ENCODE measurements at places on chromosomes 12 and 14.

DNA sequence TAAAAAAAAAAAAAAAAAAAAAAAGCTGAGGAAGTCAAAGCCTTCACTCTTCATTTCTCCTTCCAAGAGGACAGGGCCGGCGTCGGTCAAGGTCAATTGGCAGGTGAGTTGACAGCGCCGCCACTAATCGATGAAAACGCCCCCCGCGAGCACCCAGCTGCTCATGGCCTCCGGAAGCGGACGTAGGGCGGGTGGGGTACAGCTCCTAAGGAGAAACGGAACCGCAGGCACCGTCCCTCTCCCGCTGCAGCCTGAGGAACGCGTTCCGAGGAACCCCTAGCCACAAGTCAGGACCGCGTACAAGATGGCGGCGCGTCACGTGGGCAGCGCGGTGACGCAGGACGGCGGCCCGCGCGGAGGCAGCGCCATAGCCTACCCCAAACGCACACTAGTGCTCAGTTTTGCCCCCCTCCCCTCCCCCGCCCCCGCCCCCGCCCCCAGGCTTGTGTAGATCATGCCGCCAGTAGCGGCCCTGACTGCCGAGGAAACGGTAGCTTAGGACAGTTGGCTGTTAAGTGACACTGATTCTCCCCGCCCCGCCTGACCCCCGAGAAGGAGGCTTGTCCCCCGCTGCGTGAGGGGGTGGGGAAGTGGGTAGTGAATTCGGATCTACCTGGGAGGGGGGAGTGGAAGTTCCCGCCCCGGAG lies at the start of gene ATF1:
Gene ATF1 (plus strand): TSS at position 463 of the 647 bp plus-strand sequence. CDS start 16,045 bp downstream, outside the sequence.
- peak; percentile 95 for DNase-seq

DNA sequence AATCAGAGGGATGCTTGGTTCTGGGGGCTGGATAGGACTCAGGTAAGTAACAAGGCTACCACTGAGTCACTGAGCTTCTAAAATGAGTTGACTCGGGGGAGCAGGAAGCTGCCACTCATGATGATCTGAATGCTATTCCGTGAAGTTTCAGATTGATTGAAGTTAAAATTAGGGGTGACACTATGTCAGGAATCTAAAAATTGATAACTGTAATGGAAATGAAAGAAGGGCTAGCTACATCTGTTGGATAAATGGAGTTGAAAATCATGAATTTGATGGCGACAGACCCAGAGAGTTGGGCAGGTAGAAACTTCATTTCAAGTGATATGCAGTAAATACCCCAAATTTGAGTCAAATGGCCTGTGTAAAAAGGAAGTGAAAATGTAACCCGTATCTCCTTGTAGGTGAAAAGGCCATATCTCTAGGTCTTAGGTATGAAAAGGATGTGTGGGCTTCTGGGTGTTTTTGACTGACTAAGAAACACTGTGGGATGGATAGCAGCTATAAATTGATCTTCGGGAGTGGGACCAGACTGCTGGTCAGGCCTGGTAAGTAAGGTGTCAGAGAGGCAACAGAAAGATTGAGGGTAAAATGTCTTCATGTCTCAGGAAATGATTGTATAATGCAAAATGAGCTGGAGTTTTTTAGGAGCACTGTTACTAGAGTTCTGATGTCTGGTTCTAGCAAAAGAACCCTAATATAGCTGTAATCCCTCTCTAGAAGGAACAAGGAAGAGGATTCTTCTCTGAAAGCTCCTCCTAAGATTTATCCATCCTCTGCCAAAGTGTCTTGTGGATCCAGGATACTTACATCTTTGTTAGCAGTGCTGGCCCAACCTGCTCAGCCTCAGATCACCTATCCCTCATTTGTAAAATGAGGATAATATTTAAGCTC lies 57.3 kb downstream of the DAD1 start:
- no peak for DNase-seq

GRCh38 chr12:127126260-127126628 lies 1140.7 kb upstream of the TMEM132C start:
- no peak for DNase-seq

- no peak for DNase-seq
Observed at GRCh38 chr14:52443506-52443905, 108.8 kb downstream of the TXNDC16 start.

DNA sequence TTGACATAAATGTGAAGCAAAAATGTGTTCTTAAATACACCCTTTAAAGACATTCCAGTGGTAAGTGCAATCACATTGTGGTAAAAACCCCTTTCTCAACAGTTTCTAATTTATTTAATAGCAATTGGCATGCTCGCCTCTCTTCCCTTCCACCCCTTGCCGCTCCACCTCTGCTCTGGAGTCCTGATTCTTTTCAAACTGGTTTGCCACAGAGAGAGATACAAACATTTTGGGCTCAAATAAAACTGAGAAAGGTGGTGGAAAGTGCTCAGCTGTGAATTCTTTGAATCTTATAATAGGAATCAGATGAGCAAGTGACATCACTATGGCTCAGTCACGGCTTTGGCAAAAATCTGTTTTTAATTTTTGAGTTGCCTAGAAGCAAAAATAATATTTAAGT lies 993.9 kb downstream of the GALC start:
- peak; percentile 46 for DNase-seq

DNA sequence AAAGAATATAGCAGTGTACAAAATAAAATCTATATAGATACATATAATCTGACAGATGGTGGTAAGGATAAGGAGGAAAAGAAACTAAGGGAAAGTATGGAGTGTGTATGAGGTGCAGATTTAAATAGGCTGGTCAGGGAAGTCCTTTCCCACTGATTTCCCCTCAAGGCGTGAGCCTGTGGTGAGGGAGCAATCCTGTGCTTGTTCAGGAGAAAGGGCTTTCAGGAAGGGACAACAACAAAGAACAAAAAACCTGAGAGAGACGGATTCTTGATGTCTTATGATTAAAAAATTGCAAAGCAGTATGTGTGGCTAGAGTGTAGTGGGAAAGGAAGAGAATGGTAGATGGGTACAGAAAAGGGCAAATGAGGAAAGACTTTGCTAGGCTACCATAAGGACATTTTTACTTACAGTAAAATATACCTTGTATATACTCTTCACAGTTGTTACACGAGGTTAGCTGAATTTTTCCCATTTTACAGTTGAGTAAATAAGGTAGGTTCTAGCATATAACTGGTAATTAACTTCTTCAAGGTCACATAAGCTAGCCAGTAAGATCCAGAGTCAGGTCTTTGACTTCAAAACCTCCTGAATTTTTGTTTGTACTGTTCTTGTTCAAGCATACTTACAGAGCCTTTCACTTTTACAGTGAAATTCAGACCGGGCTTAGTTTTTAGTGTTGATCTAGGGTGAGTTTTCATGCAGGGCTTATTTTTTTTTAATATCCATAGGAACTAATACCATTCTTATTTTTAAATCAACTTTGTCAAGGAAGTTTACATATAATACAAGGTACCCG lies 15.6 kb downstream of the CNOT2 start:
- DNase-seq = no peak

- peak; percentile 49 for DNase-seq
Observed at GRCh38 chr12:47032644-47033043, 46.8 kb upstream of the PCED1B start.

- no peak for DNase-seq
Observed at GRCh38 chr14:68552075-68552474, 240.8 kb downstream of the ZFP36L1 start.

- no peak for DNase-seq
Observed at GRCh38 chr12:133105620-133106019, 24.5 kb downstream of the ZNF891 start.

DNA sequence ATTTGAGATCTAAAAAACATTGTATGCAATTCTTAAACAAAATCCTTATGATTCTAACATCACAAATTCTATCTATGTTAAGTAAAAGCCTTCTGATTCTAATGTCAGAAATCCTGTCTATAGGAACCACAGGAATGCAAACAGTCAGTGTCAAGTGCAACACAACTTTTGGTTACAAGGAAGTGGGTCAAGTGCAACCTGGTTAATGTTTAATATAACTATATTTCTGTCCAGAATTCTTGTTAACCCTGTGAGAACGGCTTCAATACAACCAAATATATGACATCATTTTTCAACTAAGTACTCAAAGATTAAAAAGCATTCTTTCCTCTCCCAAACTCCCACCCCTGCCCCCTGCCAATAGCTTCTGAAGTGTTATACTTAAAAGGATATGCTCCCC lies 107.9 kb upstream of the PLEKHA5 start:
- DNase-seq = no peak

DNA sequence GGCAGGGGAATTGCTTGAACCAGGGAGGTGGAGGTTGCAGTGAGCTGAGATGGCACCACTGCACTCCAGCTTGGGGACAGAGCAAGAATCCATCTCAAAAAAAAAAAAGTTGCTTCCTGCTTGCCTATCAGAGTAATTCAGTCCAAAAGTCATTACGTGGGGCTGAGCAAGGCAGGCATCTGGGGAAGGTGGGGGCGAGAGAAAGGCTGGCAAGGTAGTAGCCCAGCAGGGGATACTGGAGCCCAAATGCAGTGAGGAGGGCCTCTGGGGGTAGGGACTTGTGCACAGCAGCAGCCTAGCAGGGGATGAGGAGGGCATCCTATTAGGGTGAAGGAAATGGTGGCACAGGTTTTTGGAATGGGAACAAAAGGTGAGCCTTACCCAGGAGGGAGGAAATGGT lies 7.1 kb downstream of the ETFRF1 start:
- no peak for DNase-seq

- DNase-seq = no peak
Observed at GRCh38 chr14:93895023-93895604, 32.0 kb upstream of the FAM181A start.

- no peak for DNase-seq
Observed at GRCh38 chr14:55979096-55979495, 139.1 kb upstream of the PELI2 start.

GRCh38 chr12:55470088-55470829 lies at the start of gene OR6C70:
OR6C70 (minus strand) TSS chr12:55470138; CDS start chr12:55470138, 0 bp downstream.
- DNase-seq = no peak

DNA sequence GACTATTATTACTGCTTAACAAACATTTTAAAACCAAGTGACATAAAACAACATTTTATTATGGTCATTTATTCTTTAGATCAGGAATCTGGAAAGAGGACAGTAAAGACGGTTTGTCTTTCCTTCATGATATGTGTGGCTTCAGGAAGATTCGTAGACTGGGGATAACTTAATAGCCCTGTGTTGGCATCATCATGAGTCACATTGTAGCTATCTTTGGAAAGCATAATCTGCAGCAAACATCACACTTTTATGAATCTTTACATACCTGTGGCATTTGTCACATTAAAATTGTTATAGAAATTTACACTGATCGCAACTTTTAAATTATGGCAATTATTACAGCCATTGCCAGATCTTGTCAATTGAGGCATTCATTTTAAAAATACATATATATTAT lies 397.1 kb downstream of the NOVA1 start:
- peak; percentile 27 for DNase-seq

DNA sequence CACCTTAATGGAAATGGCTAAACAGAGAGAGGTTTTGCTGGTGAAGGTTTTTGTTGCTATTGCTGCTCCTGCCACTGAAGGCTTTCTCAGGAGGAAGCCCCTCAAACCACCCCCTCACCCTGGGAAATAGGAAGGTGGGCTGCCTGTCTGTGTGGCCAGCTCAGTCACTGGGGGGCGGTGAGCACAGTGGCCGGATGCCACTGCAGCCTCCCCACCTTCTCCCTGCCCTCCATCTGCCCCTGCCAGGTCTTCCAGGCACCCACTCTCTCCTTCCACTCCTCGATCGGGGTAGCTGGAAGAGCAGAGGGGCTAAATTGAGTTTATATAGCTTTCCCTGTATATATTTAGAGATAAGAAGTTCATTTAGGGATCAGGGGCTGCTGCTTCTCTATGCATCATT lies 80.8 kb downstream of the PAPOLA start:
- no peak for DNase-seq

GRCh38 chr12:122063694-122064024 lies 14.9 kb upstream of the MLXIP start:
- no peak for DNase-seq

GRCh38 chr14:100839681-100840111 lies 13.8 kb downstream of the MEG3 start:
- peak; percentile 78 for DNase-seq

DNA sequence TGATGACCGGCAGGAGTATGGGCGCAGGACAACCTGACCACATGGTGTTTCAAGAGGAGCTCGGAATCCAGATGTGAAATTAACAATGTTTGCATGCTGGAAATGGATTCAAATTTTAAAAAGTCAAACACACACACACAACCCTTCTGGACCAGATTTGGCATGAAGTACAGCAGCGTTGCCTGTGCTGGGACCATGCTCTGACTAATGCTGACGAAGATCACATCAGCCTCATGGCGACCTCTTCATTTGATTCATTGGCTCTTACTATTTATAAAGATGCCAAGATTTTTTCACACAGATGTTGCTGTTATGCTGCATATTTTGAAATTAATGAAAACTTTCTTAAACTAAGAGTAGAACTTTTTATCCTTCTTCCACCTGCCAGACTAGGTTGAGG lies 926.6 kb upstream of the TMEM132C start:
- no peak for DNase-seq

- DNase-seq = no peak
Observed at GRCh38 chr12:128052331-128052730, 214.6 kb upstream of the TMEM132C start.

GRCh38 chr12:42589465-42590329 lies at the start of gene PRICKLE1:
PRICKLE1 (minus strand) TSS chr12:42589746; CDS start chr12:42472516, 117,230 bp downstream.
- peak; percentile 93 for DNase-seq

DNA sequence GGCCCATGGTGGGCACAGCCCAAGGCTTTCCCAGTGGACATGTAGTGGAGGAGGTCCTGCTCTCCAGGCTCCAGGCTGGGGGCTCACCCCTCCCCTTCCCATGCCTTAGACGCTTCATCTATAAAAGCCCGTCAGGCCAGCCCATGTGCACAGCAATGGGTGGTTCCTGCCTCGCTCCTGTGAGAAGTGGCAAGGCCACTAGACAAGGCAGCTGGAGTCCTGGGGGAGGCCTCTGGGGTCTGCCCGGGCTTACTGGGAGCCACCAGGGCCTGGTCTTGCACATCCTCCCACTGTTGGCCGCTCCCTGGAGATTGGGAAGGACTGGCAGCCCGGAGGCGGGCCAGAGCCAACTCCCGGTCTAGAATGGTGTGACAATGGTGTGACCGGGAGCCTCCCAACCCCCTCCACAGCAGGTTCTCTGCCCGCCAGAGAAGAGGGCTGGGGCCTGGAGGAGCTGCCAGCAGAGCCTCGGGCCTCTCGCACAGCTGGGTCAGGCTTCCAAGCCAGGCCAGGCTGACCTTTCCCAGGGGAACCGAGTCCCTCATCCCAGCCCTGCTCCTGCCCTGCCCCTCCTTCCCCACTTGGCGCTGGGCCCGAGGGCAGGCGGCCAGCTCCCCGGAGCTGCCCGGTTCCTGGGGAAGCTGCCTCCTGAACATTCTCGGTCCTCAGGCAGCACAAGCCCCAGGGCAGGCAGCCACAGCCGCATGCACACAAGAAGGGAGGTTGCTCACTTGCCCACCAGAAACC lies 97.9 kb downstream of the RFLNA start:
- DNase-seq = peak; percentile 79

GRCh38 chr12:10205220-10205807 lies 7.4 kb upstream of the GABARAPL1 start:
- no peak for DNase-seq

GRCh38 chr14:68689511-68689910 lies 103.4 kb downstream of the ZFP36L1 start:
- no peak for DNase-seq

GRCh38 chr14:40436551-40436950 lies 1004.3 kb upstream of the FBXO33 start:
- DNase-seq = no peak

- DNase-seq = peak; percentile 67
Observed at GRCh38 chr12:49783917-49784676, 42.7 kb downstream of the TMBIM6 start.

- no peak for DNase-seq
Observed at GRCh38 chr12:57273516-57273915, 22.5 kb upstream of the STAC3 start.

- DNase-seq = no peak
Observed at GRCh38 chr12:85755760-85756159, 80.4 kb downstream of the RASSF9 start.

All from muscle of back (tissue), 13 donors.